GM13977 (cell line): ENCODE measurements at places on chromosomes 13 and 19.
A peak's percentile ranks its signal among the peaks of the same experiment; 100 is the strongest.

GRCh38 chr13:97142452-97142851, 79.7 kb upstream of the MBNL2 start:
- DNase-seq: no peak

GRCh38 chr13:113936166-113936965, 37.5 kb downstream of the C13orf46 start:
- DNase-seq: no peak

GRCh38 chr13:109627649-109628048, 158.7 kb downstream of the IRS2 start:
- no peak for DNase-seq

DNA sequence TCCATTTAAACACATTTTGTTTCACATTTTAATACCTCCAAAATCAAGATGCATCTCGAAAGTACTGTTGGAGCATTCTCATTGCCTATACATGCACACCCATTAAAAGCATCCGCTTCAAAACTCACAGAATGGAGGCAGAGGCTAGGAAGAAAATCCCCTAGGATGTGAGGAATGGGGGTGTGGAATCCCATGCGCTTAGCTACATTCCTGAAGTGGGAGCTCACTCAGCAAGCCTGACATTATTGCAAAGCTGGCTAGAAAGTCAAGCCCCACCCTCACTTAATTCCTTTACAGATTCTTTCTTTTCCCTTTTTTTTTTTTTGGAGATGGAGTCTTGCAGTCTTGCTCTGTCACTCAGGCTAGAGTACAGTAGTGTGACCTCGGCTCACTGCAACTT, 4.6 kb upstream of the FAM32A start:
- DNase-seq: no peak

DNA sequence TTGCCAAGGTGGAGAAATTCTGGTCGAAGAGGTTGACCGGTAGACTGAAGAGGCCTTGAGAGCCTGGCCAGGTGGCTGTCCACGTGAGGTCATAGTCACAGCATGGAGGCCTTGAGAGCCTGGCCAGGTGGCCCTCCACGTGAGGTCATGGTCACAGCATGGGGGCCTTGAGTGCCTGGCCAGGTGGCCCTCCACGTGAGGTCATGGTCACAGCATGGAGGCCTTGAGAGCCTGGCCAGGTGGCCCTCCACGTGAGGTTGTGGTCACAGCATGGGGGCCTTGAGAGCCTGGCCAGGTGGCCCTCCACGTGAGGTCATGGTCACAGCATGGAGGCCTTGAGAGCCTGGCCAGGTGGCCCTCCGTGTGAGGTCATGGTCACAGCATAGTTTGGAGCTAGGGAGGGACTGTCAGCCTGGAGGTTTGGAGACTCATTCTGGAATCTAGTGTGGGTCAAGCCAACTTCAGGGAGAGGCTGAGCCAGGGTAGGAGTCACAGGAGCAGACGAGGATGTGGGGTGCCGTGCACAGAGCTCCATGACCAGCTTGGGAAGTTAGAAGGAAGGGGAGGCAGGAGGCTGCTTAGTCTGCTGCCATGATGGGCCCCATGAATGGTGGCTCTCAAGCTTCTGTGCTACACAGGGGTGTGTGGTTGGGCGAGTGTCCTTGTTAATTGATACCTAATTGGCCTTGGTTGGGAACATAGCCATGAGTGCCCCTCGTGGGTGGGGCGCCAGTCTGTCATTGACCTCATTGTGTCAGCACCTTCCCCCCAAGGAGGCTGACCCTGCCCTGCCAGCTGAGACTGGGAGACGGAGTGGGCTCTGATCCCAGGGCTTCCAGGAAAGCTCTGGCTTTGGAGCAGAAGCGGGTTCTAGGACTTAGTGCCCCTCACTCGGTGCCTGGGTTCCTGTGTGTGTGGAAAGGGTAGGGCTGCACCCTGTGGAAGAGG, 4.0 kb downstream of the LENG9 start:
- no peak for DNase-seq

GRCh38 chr13:23081220-23081619, 99.6 kb upstream of the SGCG start:
- DNase-seq: no peak

GRCh38 chr13:85970727-85971126, 171.5 kb upstream of the SLITRK6 start:
- DNase-seq: no peak

- no peak for DNase-seq
Measured at GRCh38 chr13:111589992-111590391, 269.6 kb downstream of the TEX29 start.

DNA sequence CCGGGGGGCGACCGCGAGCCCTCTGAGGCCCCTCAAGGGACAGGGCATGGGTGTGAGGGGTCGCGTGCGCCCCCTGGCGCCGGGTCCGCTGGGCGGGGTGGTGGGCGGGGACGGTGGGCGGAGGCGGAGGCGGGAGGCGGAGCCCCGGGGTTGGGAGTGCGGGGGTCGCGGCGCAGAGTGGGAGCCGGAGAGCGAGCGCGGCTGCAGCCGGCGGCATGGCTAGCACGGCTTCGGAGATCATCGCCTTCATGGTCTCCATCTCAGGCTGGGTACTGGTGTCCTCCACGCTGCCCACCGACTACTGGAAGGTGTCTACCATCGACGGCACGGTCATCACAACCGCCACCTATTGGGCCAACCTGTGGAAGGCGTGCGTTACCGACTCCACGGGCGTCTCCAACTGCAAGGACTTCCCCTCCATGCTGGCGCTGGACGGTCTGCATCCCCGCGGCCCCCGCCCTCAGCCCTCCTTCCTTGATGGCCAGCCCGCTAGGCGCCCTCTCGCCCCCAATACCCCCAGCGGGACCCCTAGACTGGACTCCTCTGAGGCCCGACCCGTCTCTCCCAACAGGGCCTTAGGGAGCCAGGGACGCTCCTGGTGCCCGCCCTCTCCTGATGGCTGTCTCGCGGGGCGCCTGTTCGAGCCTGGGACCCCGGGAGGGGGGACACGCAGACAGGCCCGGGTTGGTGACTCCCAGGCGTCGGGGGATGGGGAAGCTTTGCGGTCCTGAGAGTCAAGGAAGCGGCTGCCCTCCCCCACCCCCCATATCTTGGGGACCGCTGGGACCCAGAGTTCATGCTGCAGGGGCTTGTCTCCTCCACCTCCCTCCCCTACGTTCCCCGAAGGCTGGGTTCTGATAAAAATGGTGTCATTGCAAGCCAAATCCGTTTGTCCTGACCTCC, at the start of gene CLDN10:
Gene CLDN10 (plus strand): TSS at position 182 of the 903 bp plus-strand sequence. CDS start 34 bp downstream, at position 216.
- peak; percentile 44 for DNase-seq

- no peak for DNase-seq
Measured at GRCh38 chr13:33794576-33794975, 23.4 kb upstream of the RFC3 start.

DNA sequence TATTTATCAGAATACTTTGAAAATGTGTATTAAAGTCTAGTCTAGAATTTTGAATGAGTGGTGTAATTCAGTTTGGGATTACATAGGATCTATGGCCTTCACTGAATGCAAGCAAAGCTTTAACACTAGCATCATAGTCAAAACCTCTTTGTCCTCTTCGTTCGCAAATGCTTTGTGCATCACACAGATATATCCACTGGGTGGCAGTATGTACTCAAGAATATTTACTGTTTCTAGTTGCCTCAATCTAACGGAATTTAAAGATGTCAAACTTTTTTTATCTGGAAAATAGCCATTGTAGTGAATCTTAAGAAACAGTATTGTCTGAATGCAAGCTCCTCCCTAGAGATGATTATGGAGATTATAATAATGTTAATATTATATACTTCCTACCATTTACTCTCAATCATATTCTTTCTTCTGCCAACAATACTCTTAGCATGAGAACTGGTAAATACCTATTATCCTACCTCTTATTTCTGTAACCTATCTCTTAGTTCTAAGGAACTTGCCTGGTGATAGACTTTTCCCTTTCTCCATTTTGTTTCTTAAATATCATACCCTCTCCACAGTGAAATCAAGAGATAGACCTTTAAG, 25.8 kb downstream of the LACC1 start:
- DNase-seq: peak; percentile 62

GRCh38 chr13:77904031-77904430, 14.6 kb downstream of the EDNRB start:
- no peak for DNase-seq

DNA sequence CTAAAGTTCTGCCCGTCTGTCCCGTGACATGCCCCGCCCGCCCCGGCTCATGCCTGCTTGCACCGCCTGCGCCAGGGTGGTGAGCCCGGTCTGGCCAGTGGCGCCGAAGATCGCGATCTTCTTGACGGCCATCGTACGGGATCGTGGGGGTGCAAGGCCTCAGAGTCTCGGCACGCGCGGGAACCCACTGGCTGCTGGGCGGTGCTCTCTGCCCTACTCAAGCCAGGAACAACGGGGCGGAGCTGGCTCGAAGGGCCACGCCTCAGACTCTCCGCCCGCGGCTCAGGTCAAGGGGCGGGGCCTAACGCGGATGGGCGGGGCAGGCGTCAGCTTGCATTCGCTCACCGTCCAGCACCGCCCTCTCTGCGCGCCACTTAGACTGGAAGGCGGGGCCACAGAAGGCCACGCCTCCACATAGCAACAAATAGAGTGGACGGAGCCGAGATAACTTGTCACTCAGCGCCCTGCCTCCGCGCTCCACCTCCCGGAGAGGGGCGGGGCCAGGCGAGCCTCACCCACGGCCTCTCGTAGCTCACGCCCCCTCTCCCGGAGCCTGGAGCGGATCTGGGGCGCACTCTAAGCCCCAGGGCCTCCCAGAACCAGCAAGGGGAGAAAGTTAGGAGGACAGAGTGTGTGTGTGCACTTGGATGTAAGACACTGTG, at the start of gene BLVRB:
Gene BLVRB (minus strand): TSS at position 189 of the 662 bp plus-strand sequence. CDS start 57 bp downstream, at position 132.
- DNase-seq: peak; percentile 99

DNA sequence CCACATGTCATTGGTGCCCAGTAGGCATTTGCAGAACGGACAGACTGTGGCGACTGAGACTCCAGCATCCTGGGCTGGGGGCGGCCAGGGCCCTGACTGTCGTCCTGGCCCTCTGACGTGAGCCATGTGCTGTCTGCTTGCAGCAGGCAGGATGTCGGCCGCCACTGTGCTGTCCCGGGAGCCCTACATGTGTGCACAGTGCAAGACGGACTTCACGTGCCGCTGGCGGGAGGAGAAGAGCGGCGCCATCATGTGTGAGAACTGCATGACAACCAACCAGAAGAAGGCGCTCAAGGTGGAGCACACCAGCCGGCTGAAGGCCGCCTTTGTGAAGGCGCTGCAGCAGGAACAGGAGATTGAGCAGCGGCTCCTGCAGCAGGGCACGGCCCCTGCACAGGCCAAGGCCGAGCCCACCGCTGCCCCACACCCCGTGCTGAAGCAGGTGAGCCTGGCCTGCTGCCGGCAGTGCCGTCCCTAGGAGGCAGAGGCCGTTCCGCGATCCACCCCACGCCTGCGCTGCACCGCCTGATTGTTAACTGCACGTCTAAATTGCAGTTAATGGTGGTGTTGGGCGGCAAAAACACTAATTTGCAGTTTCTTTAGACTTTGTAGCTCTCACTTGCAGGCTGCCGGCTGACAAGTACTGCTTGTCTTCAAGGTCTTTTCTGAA, 14.2 kb downstream of the TSSK6 start:
- no peak for DNase-seq

GRCh38 chr13:64591971-64592370, 2638.2 kb downstream of the PCDH9 start:
- no peak for DNase-seq

GRCh38 chr13:113545455-113545930, 39.1 kb upstream of the TFDP1 start:
- DNase-seq: no peak

- DNase-seq: peak; percentile 63
Measured at GRCh38 chr13:76991432-76991795, 467 bp upstream of the CLN5 start.

DNA sequence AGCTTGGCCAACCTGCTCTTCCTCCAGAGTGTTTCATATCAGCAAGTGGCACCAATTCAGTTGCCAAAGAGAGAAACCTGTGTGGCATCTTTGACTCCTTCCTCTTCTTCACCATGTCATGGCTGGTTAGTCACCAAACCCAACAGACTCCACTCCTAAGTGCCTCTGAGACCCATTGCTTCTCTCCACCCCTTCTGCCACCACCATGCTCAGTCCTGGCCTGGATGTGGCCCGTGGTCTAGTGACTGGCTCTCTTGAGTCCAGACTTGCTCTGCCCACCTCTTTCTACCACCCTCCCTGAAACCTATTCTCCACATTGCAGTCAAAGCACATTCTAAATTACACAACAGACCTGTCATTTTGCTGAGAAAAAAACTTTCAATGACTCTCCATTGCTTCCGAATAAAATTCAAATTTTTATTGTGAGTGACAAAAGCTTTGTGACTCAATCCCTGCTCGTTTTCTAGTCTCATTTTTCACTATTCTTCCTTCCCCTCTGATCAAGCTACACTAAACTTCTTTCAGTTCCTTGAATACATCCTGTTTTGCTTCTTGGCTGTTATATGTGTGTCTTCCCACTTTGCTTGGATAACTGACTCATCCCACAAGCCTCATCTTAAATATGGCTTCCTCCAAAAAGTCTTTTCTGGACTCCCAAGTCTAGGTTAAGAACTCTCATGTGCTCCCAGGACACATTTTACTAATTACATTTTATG, 12.0 kb upstream of the TNFSF11 start:
- DNase-seq: no peak

GRCh38 chr19:47057328-47057727, 8.9 kb upstream of the TMEM160 start:
- DNase-seq: no peak

- DNase-seq: no peak
Measured at GRCh38 chr13:99553033-99553432, 51.8 kb downstream of the TM9SF2 start.

GRCh38 chr13:94860981-94861407, 148.6 kb upstream of the SOX21 start:
- DNase-seq: no peak

GRCh38 chr19:49551531-49551930, 23.7 kb downstream of the RCN3 start:
- DNase-seq: no peak

- DNase-seq: no peak
Measured at GRCh38 chr19:45245826-45246225, 619 bp upstream of the EXOC3L2 start.

DNA sequence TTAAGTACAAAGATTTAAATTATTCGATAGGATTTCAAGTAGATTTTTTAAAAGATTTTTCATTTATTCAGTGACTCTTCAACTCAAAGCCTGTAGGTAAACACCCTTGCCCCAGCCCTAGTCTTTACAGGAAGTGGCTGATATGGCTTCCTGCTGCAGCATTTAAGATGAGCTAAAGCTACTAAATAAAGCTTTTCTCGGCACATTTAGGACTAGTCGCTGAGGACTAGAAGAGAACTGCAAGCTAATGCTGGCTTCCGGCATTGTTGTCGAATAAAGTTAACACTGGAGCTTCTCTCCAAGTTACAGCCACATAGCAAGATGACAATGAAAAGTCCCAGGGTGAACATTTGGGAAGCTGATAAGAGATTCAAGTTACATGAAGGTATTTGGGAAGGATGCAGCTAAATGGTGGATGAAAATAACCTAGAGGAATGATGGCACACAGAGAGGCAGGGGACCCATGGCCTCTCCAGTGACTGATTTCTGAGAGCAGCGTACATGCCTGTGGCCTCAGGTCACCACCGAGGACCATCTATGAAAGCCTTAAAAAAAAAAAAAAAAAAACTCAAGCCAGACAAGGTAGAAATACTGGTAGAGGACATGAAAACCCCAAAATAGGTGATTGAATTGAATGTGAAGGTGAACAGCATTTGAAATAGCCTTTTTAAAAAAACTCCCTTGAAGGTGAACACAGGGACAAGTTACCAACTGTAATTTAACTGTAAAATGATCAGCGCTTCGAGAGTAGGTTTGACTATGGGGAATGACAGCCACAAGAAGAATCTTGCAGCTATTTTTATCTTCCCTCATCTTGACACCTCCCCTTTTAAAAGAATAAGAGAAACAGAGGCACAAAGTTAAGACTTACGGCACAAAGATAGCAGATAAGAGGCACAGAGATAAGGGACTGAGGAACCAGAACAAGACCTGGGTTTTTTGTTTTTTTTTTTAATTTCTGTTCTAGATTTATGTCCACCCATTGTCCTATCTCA, 155.4 kb downstream of the DCT start:
- DNase-seq: no peak
